ENCODE measurements at places on chromosomes 7 and 10.

DNA sequence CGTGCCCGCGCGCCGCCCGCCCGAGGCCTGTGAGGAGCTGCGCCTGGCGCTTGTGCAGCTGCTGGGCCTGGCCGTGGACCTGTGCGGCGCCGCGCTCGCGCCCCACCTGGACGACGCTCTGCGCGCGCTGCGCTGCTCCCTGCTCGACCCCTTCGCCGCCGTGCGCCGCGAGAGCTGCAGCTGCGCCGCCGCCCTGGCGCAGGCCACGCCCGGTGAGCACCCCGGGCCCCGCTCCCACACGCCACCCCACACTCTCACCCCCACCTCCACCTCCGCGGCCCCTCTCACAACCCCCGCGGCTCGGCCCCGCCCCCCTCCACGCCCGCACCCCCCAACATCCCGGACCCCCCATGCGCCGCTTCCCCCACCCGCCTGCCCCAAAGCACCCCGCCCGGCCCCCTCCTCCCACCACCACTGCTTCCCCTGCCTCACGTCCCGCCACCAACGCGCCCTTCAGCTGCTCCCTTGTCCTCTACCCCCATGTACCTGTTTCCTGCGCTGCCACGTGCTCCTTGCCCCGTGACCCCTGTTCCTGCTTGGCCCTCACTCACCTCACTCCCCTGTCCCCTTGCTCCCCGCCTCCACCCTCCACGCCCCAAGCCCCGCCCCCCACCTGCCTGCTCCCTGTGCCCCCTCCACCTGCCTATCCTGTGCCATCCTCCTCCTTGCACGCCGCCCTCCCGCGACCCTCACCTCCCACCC, at the start of gene PRKAR1B:
PRKAR1B (minus strand) TSS at position 178 of the 702 bp plus-strand sequence. CDS start 15,776 bp downstream, outside the sequence.
- peak; percentile 5 for DNase-seq

DNA sequence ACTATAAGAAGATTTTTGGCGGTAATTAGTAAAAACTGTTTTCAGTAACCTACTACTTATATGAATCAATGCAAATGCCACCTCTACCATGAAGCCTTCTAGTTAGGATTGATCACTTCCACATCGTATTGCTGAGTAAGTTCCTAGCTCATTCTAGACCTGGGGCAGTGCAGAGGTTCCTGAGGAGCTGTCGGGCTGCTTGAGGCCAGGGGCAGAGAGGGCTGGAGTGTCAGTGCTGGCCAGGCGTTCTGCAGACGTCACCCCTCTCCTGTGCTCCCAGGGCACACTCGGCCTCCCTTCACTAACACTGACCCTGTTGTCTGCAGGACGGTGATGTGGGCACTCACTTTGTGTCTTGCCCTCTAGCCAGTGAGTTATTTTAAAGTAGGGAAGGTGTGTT, 275.7 kb downstream of the CELF2 start:
- no peak for DNase-seq

- no peak for DNase-seq
These were observed 40.8 kb upstream of the CTBP2 start for GRCh38 chr10:125201108-125201524.

DNA sequence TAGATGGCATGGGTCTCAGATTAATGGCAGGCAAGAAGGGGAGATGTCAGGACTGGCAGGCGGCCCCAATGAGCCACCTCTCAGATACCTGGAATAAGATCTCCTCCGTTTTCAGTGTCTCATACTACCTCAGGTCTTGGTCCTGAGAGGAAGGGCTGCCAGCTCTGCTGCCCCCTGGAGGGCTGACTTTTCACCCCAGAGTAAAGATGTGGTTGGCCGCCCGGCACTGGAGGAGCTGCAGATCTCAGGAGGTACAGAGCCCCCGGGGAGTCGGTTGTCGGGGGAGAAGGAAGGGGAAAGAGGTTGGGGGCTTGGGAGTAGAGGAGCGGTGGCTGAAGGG, 642 bp upstream of the COL13A1 start:
- no peak for DNase-seq

DNA sequence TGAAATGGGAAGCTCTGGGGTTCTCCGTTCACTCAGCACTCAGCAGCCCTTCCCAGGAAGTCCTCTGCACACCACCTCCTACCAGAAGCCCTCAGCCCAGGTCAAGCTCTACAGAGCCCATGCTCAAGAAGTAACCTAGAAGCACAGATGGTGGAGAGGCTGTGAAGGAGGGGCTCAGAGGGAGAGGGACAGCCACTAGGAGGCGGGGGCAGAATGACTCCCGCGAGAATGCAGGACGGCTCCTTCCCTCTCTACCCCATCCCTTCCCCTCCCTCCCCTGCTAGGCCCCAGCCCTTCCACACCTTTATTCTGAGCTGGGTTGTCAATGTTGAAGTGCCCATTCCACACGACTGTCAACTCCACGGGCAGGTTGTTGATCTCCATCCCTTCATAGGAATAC, 373.2 kb downstream of the PLXNA4 start:
- no peak for DNase-seq

- DNase-seq, result no peak
These were observed 23.8 kb downstream of the CROT start for GRCh38 chr7:87369216-87369615.

- no peak for DNase-seq
These were observed 6.4 kb downstream of the TAS2R41 start for GRCh38 chr7:143484119-143484518.

DNA sequence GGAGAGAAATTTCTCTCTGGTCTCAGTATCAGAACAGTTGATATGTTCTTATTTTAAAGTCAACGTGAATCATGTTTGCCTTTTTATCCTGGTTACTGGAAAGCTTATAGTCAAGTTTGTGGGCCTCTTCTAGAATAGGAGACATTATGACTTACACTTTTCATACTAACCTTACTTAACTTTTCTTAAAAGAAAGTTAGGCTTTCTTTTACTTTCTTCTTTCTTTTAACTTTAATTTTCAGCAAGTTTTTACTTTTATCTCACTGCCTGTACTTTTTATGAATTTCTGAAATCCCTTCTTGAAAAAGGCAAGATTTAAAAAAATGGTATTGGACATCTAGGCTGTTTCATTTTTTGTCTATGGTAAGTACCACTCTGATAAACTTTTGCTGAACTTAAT, 75.2 kb upstream of the DNAJB12 start:
- DNase-seq, result no peak

GRCh38 chr10:121154846-121155245, 303.7 kb downstream of the WDR11 start:
- DNase-seq, result no peak

- no peak for DNase-seq
These were observed 138.1 kb downstream of the VTI1A start for GRCh38 chr10:112585126-112585525.

DNA sequence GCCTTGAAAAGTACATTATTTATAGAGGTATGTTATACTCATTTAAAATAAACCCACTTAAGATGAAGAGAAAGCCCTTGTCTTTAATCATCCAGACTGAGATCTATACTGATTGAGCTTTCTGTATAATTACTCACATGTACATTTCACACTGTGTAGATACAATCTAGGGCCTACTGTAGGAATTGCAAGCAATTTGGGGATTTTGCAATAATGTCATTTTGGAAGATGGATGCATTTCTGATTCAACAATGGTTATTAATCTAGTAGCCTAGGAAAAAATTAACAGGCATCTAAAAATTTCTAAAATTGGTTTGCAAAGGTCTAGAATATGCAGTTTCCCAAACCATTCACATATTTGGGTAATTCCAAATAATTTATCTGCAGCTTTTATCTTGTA, 132.2 kb downstream of the PDE1C start:
- DNase-seq, result no peak

GRCh38 chr7:93262535-93262934, 30.4 kb downstream of the VPS50 start:
- no peak for DNase-seq

- no peak for DNase-seq
These were observed 25.2 kb downstream of the TRIM8 start for GRCh38 chr10:102669206-102670064.

GRCh38 chr10:127999297-128000129, 92.6 kb downstream of the PTPRE start:
- DNase-seq, result no peak

DNA sequence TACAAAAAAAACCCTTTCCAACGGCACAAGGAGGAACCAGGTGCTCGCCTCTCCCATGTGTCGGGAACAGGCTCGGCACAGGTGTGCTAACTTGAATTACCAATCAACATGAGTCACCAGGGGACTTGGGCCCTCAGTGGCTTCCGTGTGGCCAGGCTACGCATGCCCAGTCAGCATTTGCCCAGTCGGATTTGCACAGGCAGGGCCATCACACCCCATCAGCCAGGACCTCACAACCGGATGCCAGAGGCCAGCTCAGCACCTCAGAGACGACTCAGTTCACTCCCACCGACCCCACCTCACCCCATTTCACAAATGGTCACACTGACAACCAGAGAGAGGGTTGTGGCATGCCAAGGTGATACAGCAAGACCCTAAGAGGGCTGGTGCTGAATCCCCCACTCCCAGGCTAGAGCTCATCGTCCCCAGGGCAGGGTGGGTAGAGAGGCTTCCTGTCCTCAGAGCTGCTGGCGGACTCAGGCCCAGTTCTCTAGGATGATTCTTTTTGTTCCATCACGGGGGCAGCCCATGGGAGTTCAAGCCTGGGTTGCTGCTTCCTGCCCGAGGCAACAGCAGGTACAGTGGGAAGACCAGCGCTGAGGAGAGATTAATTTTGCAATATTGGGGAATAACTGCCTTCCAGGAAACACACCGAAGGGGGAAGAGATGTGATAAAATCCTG, 13.6 kb downstream of the ANXA11 start:
- DNase-seq, result no peak

- no peak for DNase-seq
These were observed 76.8 kb upstream of the FAM180A start for GRCh38 chr7:135825406-135825805.

DNA sequence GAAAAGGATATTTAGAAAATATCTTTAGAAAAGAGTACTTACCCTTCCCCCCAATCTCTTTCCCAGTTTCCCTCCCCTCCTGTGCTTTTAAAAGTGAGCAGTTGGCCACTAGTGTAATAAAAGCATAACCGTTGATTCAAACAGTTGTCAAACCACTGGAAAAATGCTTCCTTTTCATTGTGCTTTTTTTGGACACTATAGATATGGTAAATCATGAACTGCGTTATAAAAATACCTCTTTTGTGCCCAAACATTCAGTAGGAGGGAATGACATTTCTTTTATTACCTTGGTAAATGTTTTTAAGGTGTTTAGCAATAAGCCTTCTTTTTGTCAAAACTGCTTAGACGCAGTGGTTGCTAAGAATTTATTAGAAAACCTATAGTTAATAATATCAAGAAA, 232.4 kb downstream of the SLC25A13 start:
- DNase-seq, result no peak
